ENCODE measurements at places on chromosomes 11 and 22.
A peak's percentile ranks its signal among the peaks of the same experiment; 100 is the strongest.

- no peak for DNase-seq
Measured at GRCh38 chr11:45229401-45230020, 56.6 kb downstream of the SYT13 start.

DNA sequence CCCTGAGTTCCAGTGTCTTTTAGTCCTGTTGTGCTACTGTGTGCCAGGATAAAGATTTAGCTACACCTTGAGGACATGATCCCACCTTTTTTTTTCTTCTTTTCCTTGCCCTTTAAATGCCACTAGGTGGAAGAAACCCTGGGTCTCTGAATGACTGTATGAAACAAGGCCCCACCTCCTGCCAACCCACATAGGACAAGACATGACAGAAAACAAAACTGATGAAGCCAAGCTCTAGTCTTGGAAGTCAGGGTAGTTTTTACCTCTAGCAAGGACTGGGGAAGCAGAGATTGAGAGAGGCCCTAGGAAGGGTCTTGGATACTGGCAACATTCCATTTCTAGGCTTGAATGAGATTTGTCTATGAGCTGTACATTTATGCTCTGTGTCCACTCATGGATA is 410.7 kb downstream of the MIAT start:
- DNase-seq, result no peak

- no peak for DNase-seq
Measured at GRCh38 chr11:121236115-121237001, 56.2 kb upstream of the SC5D start.

DNA sequence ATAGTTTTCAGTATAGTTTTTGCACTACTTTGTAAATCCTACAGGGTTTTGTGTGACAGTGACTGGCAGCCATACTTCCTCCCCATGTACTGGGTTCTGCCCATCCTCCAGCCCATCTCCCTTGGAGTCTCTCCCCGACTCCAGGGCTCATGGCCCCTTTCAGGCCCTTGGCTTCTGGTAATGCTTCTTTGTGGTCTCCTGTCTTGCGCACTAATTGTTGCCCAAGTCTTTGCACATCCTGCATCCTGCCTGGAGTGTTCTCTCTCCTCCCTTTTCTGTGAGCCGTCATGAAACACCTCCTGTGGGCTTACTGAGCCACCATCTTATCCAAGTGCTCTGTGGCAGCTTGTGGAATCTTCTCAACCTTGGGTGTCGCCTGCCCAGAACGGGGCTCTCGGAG is 11.4 kb upstream of the KCNQ1OT1 start:
- no peak for DNase-seq

- no peak for DNase-seq
Measured at GRCh38 chr11:75496305-75496752, 29.4 kb downstream of the GDPD5 start.

DNA sequence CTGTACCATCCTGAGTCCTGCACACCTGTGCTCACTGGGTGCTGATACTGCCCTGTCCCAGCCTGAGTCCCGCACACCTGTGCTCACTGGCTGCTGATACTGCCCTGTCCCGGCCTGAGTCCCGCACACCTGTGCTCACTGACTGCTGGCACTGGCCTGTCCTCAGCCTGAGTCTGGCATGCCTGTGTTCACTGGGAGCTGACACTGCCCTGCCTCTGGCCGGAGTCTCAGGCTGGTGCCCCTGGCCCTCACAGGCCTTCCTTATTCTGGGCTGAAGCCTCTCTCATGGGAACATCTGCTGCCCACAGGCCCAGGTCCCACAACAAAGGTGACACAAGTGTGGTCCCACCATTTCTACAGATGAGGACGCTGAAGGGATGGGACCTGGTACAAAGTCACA is 115.1 kb downstream of the MPPED1 start:
- no peak for DNase-seq

- DNase-seq, result no peak
Measured at GRCh38 chr11:82753921-82754320, 20.3 kb upstream of the FAM181B start.

DNA sequence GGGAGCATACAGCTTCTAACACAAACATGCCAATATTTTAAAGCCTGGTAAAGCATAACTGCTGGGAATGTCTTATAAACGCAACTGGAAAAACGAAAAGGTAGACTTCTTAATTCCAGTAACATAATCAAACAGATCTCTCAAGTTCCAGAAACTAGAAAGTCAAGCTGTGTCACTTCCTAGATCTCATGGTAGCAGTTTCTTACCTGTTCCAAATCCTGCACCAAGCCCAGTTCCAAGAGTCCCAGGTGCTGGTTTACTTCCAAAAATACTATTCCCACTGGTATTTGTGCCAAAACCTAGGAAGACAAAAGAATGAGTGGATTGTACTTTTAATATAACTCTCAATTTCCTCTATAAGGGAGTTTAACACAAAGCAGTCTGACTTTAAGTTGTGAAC is 44.2 kb downstream of the NUP98 start:
- no peak for DNase-seq

GRCh38 chr11:10298342-10298741 is 4.3 kb upstream of the SBF2 start:
- no peak for DNase-seq

DNA sequence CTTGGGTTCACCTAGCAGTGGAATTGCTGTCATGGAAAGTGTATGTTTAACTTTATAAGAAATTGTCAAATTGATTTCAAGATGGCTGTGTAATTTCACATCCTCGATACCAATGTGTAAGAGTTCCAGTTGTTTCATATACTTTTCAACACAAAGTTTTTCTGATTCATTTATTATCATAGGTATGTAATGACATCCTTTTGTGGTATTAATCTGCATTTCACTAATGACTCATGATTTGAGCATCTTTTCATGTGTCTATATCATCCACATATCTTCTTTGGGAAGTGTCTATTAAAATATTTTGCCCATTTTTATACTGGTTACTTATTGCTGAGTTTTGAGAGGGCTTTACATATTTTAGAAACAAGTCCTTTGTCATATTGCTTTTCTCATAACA is 17.0 kb upstream of the GLYATL1B start:
- no peak for DNase-seq

DNA sequence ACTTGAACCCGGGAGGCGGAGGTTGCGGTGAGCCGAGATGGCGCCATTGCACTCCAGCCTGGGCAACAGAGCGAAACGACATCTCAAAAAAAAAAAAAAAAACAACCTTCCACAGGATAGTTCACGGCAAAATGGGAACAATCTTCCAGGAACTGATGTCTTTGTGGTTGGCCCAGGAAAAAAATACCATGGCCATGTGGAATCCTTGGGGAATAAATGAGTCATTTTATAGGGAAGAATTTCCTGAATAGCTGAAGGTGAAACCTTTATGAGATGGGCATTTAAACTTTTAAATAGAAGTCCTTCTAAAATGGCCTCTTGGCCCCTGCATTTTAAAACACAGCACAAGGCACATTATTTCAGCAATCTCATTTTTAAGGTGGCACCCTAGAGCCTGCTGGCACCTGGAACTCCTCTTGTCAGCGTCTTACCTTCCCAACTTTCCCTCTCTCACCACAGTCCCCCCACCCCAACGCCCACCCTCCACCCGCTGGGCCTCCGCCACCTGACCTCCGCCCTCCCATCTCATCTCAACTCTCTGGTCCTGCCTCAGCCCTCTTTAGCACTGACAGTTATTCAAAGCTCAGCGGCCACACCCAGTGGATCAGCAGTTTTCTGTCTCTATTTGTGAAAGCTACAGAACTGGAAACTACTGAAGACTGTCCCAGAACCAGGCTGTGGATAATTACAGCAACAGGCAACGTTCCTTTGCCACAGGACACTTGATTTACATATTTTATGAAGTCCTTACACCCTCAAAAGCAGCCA is 43.1 kb downstream of the SCGB1A1 start:
- DNase-seq, result no peak

DNA sequence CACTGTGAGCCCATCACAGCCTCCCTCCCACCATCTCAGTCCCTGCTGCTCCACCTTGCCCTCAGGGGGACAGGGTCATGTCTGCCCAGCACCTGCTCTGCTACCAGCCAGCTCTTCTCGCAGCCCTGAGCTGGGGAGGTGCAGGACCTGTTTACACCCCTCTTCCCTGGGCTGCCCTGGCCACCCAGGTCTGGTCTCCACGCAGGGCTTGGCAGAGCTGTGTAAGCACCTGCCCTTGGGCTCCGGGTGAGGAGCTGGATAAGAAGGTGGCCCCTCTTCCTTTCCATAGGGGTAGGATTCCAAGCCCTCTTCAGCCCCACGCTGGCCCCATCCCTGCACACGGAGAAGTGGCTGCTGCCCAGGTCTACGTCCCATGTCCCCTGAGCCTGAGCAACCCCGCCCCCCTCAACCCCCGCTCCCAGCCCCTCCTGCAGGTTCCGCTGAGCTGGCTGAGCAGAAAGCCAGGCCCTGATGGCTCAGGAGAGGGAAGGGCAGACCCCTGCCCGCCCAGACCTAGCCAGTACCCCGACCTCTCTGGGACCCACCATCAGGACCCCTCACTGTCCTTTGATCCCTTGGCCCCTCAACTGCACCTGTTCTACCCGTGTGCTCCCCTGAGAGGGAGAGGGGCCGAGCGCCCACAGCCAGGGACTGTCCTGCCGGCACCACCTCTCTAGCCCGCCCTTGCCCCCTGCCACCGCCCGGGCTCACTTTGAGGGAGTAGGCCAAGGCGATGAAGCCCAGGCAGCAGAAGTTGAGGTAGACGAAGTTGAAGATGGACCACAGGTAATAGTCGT is 3.2 kb downstream of the IFITM10 start:
- peak; percentile 12 for DNase-seq

DNA sequence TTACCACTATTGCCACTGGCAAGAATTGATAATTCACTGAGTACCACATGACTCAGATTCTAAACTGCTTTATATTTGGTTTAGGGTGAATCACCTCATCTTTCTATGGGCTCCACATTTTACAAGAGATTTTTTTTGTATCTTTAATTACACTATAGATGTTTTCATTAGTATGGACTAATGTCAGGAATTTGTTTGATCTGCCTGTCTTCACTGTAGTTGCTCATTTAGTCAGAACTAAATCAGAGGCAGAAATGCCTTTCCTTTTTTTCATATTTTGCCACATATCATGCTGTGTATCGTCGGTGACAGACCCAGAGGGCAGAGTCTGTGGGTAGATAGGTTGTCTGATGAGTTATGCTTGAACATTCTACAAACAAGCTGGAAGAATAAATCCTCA is 524.1 kb downstream of the METTL15 start:
- no peak for DNase-seq

DNA sequence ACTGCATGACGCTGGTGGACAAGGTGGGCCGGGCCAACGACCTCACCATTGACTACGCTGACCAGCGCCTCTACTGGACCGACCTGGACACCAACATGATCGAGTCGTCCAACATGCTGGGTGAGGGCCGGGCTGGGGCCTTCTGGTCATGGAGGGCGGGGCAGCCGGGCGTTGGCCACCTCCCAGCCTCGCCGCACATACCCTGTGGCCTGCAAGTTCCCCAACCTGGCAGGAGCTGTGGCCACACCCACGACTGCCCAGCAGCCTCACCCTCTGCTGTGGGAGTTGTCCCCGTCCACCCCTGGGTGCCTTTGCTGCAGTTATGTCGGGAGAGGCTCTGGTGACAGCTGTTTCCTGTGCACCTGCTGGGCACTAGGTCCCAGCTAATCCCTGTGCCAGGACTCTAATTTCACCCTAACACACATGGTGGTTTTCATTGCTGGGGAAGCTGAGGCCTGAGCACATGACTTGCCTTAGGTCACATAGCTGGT is 49.0 kb upstream of the PPP6R3 start:
- no peak for DNase-seq

DNA sequence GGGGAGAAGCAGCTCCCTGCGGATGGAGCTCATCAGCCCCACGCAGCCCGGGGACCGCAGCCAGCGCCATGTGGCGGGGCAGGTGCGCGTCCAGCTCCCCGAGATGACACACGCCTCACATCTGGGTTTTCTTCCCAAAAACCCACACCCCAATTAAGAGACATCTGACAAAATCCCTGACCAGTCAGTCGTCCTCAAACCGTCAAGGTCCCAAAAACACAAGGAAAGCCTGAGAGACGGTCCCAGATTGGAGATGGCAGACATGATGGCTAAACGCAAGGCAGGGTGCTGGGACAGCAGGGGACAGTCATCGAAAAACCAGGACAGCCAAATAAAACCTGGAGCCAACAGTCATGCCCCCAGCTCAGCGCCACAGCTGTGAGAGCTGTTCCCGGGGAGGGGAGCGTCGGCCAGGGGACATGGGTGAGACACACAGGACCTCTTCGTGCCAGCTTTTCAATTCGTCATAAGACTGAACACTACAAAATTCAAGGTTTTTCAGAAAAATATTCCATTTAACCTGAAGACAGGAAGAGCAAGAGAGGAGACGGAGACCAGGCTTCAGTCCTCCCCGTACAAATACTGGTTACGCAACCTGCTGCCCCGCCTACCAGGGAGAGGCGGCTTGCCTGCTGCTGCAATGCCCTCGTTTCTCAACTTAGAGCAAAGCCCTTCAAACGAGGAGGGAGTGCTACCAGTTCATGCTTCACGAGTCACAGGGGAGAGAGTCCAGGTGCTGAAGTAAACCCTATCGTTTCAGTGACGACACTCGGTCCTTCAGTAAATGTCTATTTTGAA is 10.5 kb downstream of the TOLLIP start:
- no peak for DNase-seq

GRCh38 chr22:33013531-33014162 is 44.5 kb downstream of the SYN3 start:
- DNase-seq, result no peak

DNA sequence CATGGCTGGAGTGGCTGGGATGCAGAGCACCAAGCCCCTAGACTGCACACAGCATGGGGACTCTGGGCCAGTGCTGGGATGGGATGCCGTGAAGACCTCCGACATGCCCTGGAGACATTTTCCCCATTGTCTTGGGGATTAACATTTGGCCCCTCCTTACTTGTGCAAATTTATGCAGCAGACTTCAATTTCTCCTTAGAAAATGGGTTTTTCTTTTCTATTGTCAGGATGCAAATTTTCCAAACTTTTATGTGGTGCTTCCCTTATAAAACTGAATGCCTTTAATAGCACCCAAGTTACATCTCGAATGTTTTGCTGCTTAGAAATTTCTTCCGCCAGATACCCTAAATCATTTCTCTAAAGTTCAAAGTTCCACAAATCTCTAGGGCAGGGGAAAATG is 29.2 kb downstream of the RSF1 start:
- no peak for DNase-seq

- DNase-seq, result no peak
Measured at GRCh38 chr11:70060611-70061293, 17.4 kb upstream of the ANO1 start.

GRCh38 chr11:95549301-95549700 is 240.3 kb downstream of the FAM76B start:
- DNase-seq, result no peak
